Ovary (tissue), 10 donors: ENCODE measurements at places on chromosomes 7 and 10. TPM values are rescaled to one million over a fixed set of nuclear protein-coding genes. Genes with fewer than 3 reads are reported as not detected.

DNA sequence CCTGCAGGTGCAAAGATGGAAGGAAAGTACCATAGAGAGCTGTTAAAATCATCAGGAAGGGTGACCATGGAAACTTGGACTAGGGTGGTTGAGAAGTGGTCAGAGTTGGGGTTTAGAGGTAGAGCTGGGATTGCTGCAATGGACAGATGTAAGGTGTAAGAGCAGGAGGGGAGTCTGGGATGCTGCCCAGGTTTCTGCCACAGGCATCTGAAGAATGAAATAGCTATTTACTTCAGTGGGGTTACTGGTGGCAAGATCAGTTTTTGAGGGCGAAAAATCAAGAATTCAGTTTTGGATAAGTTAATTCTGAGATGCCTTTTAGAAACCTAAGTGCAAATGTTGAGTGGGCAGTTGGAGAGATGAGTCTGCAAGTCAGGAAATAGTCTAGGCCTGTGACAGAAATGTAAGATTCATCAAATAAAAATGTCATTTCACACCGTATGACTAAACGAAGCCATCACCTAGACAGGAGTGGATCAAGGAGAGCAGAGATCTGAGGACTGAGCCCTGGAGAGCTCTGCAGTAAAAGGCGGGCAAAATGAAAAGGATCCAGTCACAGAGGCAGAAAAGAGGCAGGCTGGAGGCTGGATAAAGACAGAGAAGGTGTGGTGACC lies 22.7 kb upstream of the TOMM7 start:
- H3K36me3 ChIP-seq: no peaks in the 10 kb centered on the region
- no peaks in the 10 kb centered on the region for H3K4me1 ChIP-seq
- H3K27ac ChIP-seq: no peak overlapping the region
- no peaks in the 10 kb centered on the region for H3K27me3 ChIP-seq
- no peak overlapping the region for H3K4me3 ChIP-seq
- DNase-seq: no peak

GRCh38 chr7:104980841-104981671 lies 32.9 kb upstream of the KMT2E start:
- no peaks in the 10 kb centered on the region for H3K27me3 ChIP-seq

DNA sequence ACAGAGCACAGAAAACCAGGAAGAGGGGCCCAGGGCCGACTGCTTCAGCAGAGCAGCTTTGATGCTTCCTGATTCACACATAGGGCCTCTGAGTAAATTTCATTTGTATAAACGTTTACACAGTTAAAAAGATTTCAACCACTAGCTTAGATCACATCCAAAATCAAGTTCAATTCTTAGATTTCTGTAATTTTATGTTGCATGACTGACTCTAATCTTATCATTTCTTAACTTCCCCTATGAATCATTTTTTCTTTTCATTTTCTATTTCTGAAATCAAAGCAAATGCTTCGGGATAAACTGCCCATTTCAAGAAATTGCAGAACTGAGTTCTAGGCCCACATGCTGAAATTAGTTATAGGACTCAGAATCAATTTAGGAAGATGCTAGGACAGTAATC lies 224.7 kb downstream of the INHBA start:
- no peak overlapping the region for H3K4me3 ChIP-seq
- no peak for DNase-seq
- peaks cover 6% of the 10 kb centered on the region for H3K4me1 ChIP-seq

DNA sequence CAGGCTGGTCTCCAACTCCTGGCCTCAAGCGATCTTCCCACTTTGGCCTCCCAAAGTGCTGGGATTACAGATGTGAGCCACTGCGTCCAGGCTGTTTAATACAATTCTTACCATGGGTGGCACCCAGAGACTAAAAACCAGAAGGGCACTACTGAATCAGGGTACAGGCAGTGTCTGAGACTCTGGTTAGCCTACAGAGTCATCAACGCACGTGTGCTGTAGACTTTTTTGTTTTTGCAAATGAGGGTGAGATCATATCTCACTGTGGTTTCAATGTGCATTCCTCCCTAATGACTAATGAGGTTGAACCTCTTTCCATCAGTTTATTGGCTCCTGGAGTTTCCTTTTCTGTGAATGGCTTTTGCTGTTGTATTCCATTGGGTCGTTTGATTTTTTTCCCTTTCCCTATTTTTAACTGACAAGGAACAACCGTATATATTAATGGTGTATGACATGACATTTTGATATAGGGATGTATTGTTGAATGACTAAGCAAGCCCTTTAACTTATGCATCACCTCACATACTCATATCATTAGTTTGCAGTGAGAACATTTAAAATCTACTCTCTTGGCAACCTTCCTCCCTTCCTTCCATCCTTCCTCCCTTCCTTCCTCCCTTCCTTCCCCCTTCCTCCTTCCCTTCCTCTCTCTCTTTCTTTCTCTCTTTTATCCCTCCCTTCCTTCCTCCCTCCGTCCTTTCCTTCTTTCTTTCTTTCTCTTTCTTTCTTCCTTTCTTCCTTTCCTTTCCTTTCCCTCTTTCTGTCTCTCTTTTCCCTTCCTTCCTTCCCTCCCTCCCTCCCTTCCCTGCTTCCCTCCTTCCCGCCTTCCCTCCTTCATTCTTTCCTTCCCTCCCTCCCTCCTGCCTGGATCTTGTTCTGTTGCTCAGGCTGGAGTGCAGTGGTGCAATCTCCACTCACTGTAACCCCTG lies 9.3 kb upstream of the TMEM270 start:
- no peak for DNase-seq
- no peaks in the 10 kb centered on the region for H3K36me3 ChIP-seq
- no peak overlapping the region for H3K27ac ChIP-seq
- no peak overlapping the region for H3K4me3 ChIP-seq
- no peaks in the 10 kb centered on the region for H3K4me1 ChIP-seq
- no peaks in the 10 kb centered on the region for H3K27me3 ChIP-seq

GRCh38 chr10:1633783-1634182 lies 103.5 kb downstream of the ADARB2 start:
- no peaks in the 10 kb centered on the region for H3K36me3 ChIP-seq
- no peak for DNase-seq
- no peak overlapping the region for H3K4me3 ChIP-seq
- no peaks in the 10 kb centered on the region for H3K4me1 ChIP-seq

DNA sequence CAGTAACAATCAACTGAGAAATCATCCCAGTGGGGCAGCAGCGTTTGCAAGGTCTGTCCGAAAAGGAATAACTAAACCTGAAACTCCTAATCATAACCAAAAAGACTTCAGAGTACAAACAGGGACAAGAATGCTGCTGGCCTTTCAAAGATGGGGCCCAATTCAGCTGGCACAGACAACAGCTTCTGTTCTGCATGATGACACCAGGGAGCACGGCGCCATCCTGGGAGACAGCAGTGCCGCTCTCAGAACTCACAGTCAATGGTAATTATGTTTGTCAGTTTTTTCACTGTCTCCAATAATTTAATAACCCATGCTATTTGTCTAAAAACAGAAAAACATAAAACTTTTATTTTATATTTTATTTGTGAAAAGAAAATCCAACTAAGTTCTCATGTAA lies 90.0 kb downstream of the LARP4B start:
- DNase-seq: no peak
- H3K4me3 ChIP-seq: no peak overlapping the region
- H3K27ac ChIP-seq: no peak overlapping the region
- no peaks in the 10 kb centered on the region for H3K27me3 ChIP-seq
- H3K4me1 ChIP-seq: peaks cover 4% of the 10 kb centered on the region
- H3K36me3 ChIP-seq: no peaks in the 10 kb centered on the region

GRCh38 chr10:113060201-113061053 lies 110.4 kb downstream of the TCF7L2 start:
- no peak overlapping the region for H3K4me3 ChIP-seq
- H3K27me3 ChIP-seq: no peaks in the 10 kb centered on the region
- DNase-seq: no peak
- peak overlapping the region; percentile 53 for H3K27ac ChIP-seq
- no peaks in the 10 kb centered on the region for H3K36me3 ChIP-seq

DNA sequence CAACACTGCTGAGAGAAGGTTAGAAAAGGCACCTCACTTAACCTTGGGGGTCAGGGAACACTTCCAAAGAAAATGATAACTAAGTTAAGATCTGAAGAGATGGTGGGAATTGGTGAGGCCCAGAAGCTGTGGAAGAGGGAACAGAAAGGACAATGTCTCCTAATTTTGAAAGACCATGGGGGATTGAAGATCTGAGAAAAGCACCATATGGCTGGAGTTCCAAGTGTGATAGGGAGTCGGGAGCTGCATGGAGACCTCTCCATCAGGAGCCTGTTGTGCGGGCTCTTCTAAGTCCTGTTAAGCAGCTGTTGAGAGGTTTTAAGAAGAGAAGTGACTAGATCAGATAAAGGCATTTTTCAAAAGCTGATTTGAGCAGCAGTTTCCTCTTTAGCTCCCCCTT lies 254.3 kb downstream of the CDK14 start:
- H3K27me3 ChIP-seq: no peaks in the 10 kb centered on the region
- no peak overlapping the region for H3K27ac ChIP-seq
- H3K36me3 ChIP-seq: no peaks in the 10 kb centered on the region
- H3K4me3 ChIP-seq: no peak overlapping the region
- peaks cover 1% of the 10 kb centered on the region for H3K4me1 ChIP-seq
- no peak for DNase-seq

DNA sequence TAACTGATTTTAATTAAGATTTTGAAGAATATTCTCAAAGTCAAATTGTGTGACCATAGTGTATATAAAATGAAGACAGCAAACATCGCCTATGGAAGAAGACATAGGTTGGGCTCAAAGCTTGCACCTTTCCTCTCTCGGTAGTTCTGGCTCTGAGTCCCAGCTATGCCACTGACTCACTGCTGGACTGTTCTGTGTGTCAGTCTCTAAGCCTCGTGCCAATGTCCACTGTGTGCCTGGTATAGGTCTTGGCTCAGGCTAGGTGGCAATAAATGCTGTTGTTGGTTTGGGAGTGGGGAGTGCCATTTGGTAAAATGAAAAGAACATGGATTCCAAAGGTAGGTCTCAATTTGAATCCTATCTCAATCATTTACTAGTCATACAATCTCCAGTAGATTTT lies 137.5 kb upstream of the RHEB start:
- no peak for DNase-seq
- no peaks in the 10 kb centered on the region for H3K4me1 ChIP-seq
- H3K27me3 ChIP-seq: no peaks in the 10 kb centered on the region
- H3K36me3 ChIP-seq: no peaks in the 10 kb centered on the region
- H3K27ac ChIP-seq: no peak overlapping the region

DNA sequence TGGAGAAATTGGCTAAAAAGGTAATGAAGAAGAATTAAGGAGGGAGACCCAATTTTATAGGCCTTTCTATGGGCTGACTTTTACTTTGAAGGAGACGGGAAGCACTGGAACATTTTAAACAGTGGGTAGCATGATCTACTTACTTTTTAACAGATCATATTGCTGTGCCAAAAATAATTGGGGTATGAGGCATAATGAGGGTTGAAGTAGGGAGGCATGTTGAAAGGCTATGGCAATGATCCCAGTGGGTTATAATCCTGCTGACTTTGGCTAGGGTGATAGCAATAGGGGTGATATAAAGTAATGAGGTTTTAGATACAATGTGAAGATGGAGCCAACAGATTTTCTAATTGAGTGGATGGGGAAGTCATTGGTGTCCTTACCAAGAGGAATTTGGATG lies 73.2 kb downstream of the GPR37 start:
- no peaks in the 10 kb centered on the region for H3K4me1 ChIP-seq
- H3K27me3 ChIP-seq: no peaks in the 10 kb centered on the region
- H3K36me3 ChIP-seq: no peaks in the 10 kb centered on the region
- DNase-seq: no peak
- H3K27ac ChIP-seq: no peak overlapping the region
- no peak overlapping the region for H3K4me3 ChIP-seq

DNA sequence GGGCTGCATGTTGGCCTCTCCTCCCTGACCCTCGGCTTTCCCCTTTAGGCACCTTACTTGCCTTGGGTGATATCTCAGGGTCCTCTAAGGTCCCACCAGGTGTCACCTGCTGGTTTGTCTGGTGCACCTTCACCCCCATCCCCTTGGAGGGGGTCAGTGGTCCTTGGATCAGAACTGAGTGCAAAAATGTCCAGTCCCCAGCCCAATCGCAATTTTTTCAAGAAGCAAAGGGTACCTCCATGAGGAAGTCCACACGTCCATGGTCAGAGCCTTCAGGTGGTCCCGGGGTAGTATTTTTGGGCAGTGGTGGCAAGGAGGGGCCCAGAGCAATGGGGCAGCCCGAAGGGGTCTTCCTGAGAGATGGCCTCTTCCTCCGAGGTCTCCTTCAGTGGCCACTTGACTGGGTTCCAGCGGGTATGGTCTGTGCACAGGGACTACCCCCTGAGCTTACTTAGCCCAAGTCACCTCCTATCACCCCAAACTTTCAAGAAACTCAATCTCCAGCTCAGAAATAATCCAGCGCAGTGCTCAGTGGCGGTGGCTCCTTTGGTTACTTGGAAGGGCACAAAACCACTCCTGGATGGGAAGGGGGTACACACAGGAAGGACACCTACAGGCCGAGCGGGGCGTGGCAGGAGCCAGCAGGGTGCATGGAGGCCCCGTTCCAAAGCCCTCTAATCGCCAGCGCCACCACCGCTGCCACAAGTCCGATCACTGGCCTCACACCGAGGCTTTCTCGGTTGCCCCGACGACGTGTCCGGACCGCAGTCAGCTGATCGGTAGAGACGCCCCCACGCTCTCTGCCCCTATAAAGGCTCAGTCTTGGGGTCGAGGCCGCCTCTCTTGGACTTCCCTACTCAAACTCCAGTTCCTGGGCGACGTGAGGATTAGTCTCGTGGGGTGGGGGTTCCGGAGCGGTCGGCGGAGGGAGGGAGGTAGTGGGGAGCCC lies 4.5 kb downstream of the SAP25 start:
- peak; percentile 75 for DNase-seq
- peaks cover 15% of the 10 kb centered on the region for H3K4me1 ChIP-seq
- no peaks in the 10 kb centered on the region for H3K27me3 ChIP-seq
- peak overlapping the region; percentile 35 for H3K27ac ChIP-seq

DNA sequence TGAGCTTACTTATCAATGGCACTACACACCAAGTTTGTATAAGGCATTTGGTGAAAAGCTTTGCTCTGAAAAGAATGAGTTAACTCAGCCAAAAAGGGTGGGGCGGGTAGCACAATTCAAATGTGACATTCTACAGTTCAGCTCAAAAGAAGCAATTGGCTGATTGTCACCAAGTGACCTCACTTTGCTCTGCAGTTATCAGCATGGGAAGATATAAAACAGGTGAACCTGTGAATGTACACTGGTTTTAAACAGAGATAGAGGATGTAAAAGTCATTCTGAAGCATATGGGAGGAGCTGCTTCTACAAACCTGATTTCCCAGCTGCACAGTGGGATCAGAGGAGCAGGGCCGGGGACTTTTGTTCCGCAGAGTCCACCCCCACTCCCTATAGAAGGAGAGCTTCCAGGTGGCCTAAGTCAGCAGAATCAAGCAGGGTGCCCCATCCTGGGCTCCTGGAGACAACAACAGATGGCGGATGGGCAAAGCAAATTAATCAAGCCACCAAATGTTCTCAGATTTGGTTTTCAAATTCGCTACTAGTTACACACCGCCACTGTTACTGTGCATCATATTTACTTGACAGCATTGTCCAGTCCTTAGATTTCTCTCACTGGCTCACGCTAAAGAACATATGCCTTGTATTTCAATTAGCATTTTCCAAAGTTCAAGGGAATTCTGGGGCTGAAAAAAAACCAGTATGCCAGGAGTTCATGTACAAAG lies 27.5 kb upstream of the NPVF start:
- H3K4me1 ChIP-seq: no peaks in the 10 kb centered on the region
- no peaks in the 10 kb centered on the region for H3K36me3 ChIP-seq
- H3K27me3 ChIP-seq: no peaks in the 10 kb centered on the region
- no peak overlapping the region for H3K4me3 ChIP-seq
- DNase-seq: no peak

GRCh38 chr7:96342049-96342448 lies 20.2 kb upstream of the SLC25A13 start:
- DNase-seq: no peak
- H3K36me3 ChIP-seq: no peaks in the 10 kb centered on the region
- no peak overlapping the region for H3K4me3 ChIP-seq

The KCND2 gene
- total RNA-seq: 14.5 TPM

The SGPL1 gene
- total RNA-seq: 42.6 TPM

The CFAP70 gene
- 3.9 TPM for total RNA-seq

The TMEM225B gene
- total RNA-seq: 1.8 TPM

The HOXA4 gene
- 3.5 TPM for total RNA-seq

The ANKRD30A gene
- not detected for total RNA-seq

The AFAP1L2 gene
- total RNA-seq: 25.3 TPM
